ENCODE measurements at places on chromosomes 7 and 10.

- DNase-seq = no peak
These were observed 344.5 kb downstream of the RPS24 start for GRCh38 chr10:78378192-78378591.

GRCh38 chr7:155889636-155890511 lies 77.6 kb upstream of the SHH start:
- DNase-seq = no peak

DNA sequence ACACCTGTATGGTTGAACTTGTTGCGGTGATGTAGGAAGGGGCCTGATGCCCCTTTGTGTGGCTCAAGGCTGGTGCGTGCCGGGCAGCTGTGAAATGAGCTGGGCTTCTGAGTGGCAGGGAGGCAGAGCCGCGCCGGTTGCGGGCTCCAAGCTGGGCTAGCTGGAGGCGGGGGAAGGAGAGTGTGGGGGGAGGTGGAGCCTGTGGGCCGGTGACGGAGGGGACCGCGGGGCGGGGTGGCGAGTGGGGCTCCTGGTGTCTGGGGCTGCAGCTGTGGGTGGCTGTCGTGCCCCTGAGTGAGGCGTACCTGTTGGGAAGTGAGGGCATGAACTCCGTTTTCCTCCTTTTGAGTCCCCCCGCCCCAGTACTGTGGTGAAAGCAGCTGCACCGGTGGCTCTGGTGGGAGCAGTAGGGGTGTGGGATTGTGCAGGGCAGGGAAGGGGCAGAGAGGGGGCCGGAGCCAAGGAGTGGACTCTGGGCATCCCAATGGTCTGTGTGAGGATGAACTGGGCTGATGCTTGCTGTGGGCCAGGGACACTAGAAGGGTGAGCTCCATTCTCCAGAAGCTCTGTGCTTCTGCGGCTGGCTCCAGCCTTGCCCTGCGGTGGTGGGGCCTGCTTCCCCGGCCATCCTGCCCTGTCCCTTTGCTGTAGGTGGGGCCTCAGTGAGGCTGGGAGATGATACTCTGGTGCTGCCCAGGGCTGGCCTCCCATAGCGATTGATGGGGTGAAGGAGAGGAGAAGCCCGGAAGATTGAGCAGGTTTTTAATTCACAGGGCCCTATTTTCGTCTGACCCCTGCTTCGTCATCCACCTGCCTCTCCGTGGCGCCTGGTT lies 41.7 kb downstream of the INPP5A start:
- DNase-seq = no peak

- DNase-seq = no peak
These were observed 15.2 kb downstream of the DMBT1 start for GRCh38 chr10:122575776-122576175.

GRCh38 chr10:88008866-88009470 lies 145.5 kb downstream of the PTEN start:
- no peak for DNase-seq

- DNase-seq = no peak
These were observed 104.0 kb upstream of the NANOS1 start for GRCh38 chr10:118925404-118926071.

DNA sequence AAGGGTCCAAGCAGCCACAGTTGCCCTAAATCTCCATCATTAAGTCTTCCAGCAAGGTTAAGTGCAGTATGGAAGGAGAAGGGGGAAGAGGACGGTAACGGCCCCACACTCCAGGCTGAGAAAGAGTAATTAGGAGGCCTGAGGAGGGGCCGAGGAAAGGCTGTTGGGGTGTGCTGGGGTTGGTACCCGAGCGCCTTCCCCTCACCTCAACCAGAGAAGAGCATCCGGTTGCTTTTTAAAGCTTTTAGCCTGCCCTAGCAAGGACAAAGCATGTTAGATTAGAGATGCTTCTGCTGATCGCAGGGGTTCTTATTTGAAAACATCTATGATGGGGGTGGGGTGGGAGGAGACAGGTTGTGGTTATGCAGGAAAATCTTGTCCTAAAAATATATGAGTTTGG lies 9.0 kb upstream of the ZSCAN21 start:
- DNase-seq = no peak

GRCh38 chr7:37665352-37666022 lies 18.1 kb upstream of the GPR141 start:
- DNase-seq = no peak

DNA sequence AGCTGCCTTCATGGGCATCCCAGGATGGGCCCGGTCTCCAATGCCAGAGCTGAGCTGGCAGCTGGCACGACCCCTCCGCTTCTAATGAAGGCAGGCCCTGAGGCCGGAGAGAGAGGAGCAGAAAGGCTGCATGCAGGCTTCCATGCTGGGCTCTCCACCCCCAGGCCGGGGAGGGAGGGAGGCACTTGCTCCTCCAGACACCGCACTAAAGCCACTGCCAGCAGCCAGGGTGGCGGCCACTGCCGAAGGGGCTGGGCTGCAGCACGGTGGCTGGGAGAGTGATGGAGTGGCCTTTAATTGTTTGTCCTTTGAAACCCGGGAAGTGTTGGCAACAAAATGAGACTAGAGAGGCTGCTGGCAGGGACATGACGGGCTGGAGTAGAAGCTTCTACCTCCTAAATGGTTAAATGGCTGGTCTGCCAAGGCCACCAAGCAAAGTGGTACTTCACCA lies 236.5 kb downstream of the SKAP2 start:
- no peak for DNase-seq

DNA sequence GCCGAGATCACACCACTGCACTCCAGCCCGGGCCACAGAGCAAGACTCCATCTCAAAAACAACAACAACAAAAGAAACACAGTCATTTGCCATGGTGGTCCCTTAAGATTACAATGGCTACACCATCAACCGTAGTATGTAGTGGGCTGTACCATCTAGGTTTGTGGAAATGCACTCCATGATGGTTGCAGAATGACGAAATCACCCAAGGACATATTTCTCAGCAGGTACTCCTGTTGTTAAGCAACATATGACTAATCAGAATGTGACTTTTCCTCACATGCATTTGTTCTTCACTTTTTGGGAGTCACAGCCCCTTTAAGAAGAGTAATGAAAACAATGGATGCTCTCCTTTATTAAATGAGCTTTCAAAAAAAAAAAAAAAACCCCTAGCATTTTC lies 11.0 kb downstream of the SVIL start:
- no peak for DNase-seq

DNA sequence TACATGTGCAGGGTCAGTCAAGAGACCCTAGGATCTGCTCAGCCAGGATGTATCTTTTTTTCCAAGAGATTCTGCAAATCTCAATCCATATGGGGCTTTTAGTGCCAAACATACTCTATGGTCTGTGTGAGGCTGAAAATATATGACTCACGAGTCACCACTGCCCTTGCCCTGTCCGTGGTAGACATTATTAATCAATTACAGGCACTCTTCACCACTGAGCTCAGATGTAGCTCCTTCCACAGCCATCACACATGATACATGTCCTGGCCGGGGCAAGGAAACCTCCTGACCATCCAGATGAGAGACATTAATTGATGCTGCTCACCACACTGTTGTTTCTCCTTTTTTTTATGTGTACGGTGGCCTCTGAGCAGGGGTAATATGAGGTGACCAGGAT lies 90.2 kb upstream of the RET start:
- no peak for DNase-seq

DNA sequence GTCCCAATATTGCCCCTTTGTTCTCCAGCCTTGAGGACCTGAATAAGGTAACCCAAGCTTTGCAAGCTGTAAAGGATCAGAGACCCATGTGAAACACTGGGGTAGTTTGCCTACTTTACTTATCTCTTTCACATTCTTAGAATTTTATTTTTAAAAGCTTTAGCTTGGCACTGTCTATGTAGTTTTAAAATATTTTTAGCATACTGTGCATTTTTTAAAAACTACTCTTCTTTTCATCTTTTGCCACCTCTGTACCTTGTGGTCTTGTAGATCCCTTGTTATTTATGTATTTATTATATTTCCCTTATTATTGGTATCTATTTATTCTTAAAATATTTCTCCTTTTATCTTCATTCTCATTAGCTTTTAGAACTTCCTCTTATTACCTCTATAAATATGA lies 12.0 kb upstream of the PTPRZ1 start:
- no peak for DNase-seq

GRCh38 chr7:121516821-121517220 lies 120.7 kb upstream of the FAM3C start:
- no peak for DNase-seq

DNA sequence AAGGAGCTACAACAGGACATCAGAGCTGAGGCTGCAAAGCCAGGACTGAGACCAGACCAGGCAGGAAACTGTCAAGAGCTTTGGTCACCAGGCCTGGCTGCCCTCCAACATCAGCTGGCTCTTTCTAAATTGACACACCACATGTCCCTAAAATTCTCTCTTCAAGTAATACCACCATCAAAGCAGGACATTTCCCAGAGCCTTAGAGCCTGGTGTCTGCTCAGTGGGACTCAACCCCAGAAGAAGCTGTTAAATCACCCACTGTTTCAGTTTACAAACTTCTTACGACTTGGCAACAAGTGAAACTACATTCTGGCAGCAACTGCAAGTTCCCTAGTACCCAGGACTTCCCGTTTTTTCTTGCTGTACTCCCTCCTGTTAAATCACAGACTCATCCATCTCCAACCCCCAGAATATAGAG lies 3.8 kb upstream of the IL6 start:
- no peak for DNase-seq

- DNase-seq = no peak
These were observed 18.9 kb downstream of the PODXL start for GRCh38 chr7:131537571-131537978.

Measured in stimulated activated CD4-positive, alpha-beta T cell treated with anti-CD3 and anti-CD28 coated beads, Interleukin-12 subunit alpha, Interleukin-12 subunit beta, amount 100 ng/mL, for 48 hours (primary cell).